ENCODE measurements at places on chromosomes 1 and 21.
A peak's percentile ranks its signal among the peaks of the same experiment; 100 is the strongest.

DNA sequence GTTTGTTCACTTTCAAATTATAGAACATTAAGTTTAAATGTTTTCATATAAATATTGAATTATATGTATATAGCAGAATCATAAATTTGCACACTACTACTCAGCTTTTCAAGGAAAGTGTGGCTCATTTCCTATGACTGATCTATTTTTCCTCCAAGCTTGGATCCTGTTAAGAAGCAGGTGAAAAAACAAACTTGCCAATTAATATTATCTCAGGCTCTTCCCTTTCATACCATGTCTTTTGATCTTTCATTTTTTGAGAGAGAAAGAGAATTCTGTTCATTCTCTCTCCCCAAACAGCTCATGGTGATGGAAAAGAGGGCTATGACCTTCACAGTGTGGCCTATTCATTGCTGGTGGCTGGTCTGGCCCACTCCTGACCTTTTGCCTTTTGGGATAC is 43.7 kb downstream of the SEC16B start:
- DNase-seq: no peak

GRCh38 chr1:24864370-24864777 is 65.7 kb downstream of the RUNX3 start:
- no peak for DNase-seq

GRCh38 chr1:179095377-179095776 is 13.5 kb downstream of the TOR3A start:
- no peak for DNase-seq

DNA sequence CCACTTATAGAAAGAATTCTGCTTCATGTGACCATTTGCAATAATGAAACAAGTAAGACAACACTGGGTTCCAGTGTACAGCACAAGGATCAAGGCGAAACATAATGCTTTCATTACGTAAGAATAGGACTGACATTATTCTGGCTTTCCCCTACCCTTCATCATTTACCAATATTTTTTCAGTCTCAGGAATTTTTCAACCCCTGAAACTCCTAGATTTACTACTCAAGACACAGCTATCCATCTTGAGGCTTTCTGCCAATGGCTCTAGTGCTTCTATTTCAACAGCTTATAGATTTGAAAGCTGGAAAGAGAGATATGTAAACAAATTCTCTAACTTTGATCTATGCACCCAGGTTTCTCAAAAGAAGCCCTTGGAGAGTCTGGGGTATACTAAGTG is 48.4 kb downstream of the WLS start:
- DNase-seq: no peak

GRCh38 chr1:179043266-179043665 is 17.6 kb downstream of the FAM20B start:
- no peak for DNase-seq

DNA sequence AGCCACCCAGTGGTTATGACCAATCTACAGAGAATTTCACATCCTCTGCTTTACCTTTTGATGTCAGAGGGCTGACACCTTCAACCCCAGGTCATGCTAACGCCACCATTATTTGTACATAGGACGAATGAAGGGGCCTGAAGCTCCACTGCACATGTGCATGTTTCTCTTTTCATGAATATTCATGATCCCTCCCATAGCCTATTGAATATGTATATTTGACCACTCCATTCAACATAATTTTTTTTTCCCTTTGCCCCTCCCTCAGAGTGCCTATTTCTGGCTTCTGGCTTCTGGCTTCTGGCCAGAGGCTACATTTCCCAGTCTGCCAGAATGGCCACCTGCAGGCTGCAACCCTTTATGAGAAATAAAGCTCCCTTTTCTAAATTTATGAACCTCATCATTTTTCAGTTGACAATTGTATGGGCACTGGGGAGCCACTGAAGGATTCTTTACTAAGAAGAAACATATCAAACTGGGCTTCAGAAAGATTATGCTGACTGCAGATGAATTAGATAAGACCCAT is 406.7 kb downstream of the SIPA1L2 start:
- DNase-seq: no peak

- peak; percentile 33 for DNase-seq
These were observed 41.3 kb downstream of the PIK3C2B start for GRCh38 chr1:204453141-204453772.

DNA sequence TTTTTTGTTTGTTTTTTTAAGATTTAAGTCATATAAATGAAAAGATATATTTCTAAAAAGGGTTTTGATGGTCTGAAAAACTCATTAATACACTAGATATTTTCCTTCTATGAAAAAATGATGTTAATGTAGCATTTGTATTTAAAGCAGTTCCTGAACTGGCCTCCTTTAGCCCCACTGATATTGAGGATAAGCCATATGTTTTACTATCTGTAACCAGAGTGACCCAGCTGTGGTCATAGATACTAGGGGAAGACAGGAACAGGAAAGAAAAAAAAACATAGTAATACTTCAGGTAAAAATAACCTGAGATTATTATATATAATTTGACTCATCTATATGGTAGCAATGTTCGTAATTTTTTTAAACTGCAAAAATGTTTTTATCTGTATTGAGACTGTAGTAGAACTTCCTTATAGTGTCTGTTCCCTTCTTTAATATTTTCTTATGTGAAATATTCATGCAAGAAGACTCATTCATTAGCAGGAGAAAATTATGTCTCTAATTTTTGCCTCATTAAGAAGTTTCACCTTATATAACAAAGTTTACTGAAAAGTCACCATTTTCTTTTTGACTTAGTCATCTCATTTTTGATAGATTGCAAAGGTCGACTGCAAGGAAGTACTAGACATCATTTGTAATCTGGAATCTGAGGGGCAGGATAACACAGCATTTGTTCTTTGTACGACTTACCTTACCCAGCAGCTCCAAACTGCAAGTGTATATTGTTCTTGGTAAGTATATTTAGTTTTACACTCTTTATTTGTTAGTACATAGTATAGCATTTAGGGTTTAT is 25.6 kb upstream of the TMCO2 start:
- DNase-seq: no peak

GRCh38 chr1:162385702-162386101 is 4.2 kb downstream of the C1orf226 start:
- no peak for DNase-seq

- DNase-seq: no peak
These were observed 272.9 kb downstream of the RWDD3 start for GRCh38 chr1:95506736-95507414.

DNA sequence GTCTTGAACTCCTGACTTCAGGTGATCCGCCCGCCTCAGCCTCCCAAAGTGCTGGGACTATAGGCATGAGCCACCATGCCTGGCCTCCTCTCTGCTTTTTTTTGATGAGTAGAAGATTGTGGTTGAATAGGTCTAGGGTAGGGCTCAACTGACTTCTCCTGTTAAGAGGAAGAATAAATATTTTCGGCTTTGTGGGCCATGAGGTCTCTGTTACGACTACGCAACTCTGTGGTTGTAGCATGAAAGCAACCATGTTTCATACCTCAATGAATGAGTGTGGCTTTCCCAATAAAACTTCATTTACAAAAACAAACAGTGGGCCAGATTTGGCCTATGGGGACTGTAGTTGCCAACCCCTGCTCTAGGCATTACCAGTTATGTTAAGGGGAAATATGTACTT is 67.8 kb downstream of the NID1 start:
- no peak for DNase-seq

Measured in activated CD8-positive, alpha-beta memory T cell treated with anti-CD3 and anti-CD28 coated beads for 1 hour (primary cell).